ENCODE measurements at places on chromosomes 7 and 10. TPM values are rescaled to one million over a fixed set of nuclear protein-coding genes. Genes with fewer than 3 reads are reported as not detected.

GDF2 gene
- not detected for polyA plus RNA-seq

PHTF2 gene
- 4.7 TPM for polyA plus RNA-seq

RASA4B gene
- 8.7 TPM for polyA plus RNA-seq

ASAH2 gene
- polyA plus RNA-seq = 2.6 TPM

PLPP4 gene
- polyA plus RNA-seq = not detected

COL28A1 gene
- not detected for polyA plus RNA-seq

Measured in naive thymus-derived CD8-positive, alpha-beta T cell (primary cell).